ENCODE measurements at places on chromosomes 5 and 9.

DNA sequence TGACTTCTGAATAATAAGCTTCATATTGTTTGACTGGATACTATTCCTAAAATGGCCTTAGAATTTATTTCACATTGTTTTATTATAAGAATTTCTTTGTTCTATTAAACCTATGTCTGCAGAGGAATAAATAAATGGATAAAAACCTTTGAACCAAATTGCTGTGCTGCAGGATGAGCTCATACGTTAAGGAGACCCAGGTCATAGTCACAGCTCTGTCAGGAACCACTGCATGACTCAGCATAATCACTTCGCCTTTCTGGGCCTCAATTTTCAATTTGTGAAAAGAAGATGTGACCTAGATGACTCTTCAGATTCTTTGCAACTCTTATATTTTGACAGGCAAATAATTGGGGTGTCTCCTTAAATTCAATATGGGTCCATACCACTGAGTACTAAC is 36.7 kb upstream of the HMHB1 start:
- DNase-seq: no peak

DNA sequence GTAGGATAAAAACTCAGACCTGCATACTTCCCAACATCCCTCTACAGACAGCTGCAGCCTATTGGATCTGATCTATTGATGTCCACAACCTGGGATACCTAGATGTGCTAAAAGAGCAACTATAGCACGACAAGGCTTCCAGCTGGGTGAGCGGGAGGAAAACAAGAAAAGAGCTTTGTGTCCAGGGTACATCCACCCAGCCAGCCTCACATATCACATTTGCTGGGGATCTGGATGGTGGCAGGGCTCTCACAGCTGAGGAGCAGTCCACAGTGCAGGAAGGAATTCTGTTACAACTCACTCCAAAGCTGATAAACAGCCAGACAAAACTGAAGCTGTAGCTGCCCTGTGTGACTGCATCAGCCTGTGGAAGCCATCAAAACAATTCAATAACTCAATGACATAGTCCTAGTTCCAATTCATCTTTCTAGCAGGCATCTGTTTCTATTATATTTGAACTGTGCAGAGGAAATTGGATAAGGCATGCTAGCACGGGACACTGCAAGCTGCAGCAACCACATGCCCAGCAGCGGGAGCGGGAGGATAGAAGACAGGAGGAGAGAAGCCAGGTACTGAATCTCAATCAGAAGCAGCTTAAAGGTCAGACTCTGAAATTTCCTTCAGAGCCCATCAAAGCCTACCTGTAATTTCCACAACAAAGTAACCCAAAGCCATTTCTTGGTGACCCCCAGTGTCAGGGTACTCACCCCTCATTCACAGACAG is 45.0 kb downstream of the MED10 start:
- DNase-seq: no peak

DNA sequence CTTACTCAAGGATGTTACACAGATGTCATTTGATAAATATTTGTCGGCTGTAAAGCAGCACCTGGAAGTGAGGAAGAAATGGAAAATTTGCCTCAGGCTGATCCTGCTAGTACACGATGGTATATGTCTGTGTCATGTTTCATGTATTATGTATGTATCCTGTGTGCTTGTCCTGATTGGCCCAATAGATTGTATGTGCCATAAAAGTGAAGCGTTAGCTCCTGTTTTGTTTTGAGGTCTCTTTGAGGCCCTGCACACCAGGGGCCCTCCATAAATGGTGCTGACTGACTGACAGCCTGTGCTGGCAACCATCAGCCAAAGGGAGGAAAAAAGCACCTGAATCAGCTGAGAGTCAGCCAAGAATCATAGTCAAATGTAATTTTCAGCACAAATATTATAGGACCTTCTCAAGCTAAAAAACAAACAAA is 11.8 kb upstream of the LNPEP start:
- DNase-seq: no peak

GRCh38 chr9:74777136-74777879 is 110.4 kb downstream of the TRPM6 start:
- DNase-seq: peak; percentile 52

- DNase-seq: no peak
Measured at GRCh38 chr9:69317894-69318293, 7.1 kb upstream of the ENTREP1 start.

DNA sequence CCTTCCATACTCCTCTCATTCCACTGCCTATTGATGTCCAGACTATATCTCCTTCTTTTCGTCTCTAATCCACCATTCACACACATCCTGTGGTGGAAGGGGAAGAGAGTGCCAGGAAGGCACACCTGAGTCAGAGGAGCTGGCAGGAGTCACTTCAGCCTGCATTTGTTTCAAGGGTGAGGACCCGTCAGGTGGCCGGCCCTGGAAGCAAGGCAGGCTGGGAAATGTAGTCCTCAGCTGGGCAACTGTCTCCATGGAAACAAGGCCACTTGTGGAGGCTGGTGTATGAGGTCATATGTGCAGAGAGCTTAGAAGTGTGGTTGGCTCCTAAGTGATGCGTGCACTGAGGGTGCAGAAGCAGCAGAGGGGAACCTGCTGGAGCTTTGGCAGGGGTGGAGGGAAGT is 278.4 kb downstream of the NSG2 start:
- peak; percentile 63 for DNase-seq

DNA sequence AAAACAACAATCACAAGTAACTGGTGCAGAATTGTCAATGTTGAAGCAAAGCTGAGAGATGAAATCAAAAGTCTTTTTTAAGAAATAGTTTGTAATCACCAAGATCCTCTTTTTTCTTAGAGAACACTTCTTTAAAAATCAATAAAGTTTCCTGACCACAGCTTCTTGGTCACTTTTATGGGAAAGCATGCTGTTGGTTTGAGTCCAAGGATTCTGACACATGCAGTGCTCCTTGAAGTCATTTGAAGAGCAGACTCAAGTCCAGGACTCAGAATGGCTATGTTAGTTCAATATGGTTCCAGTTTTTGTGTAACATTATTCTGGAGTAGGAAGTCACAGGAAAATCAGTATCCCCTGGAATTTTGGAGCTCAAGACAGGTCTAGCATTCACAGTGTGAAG is 480.6 kb downstream of the NR2F1-AS1 start:
- no peak for DNase-seq

DNA sequence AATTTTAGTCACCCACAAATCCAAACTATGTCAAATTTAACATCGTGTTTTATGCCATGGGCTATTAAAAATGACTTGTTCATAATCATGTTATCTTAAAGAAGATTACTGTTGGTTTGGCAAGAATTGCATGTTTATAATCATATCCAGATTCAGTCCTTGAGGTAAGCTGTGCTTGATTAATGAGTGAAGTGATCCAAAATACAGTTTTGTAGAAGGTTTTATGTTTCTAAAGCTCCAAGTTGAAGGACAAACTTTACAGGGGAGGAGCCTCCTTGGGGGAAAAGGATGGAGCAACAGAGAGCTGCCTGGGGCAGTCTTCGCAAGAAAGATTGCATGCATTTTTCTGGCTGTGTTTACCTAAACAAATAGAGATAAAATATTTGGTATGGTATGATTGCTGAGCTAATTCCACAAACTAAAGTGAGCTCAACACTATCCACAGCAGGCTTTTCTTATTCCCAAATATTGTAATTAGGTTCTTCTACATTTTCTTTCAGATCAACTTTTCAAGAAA is 189.5 kb upstream of the TYRP1 start:
- DNase-seq: no peak

DNA sequence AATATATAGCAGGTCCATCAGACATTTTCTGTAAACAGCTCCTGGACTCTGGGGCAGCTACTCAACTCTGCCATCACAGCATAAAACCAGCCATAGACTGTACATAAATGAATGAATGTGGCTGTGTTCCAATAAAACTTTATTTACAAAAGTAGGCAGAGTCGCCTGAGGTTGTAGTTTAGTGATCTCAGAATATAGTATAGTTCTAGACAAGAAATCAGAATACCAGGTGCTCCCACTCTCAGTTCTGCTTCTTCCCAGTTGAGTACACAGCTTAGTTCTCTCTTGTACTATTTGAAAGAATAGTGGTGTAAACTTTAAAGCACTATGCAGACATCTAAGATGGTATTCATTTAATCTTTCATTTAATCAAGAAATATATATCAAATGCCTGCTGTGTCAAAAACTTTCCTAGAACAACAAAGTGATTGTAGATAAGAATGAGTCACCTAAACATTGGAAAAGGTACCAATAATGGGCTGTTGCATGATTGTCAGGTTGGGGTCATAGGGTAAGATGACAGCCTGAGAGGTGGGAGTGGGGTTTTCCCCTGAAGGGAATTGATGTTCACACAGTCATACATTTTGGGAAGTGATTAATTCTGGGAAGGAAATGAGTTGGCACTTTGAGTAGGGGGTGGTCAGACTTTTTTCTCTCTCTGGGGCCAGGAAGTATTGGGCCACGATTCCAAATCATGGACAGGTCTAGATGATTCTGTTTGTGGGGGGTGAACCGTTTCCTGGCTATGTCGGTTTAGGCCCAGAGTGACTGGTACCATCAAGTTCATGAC is 37.0 kb downstream of the TNFSF8 start:
- DNase-seq: no peak

GRCh38 chr9:76537150-76537646 is 78.2 kb downstream of the GCNT1 start:
- DNase-seq: no peak

DNA sequence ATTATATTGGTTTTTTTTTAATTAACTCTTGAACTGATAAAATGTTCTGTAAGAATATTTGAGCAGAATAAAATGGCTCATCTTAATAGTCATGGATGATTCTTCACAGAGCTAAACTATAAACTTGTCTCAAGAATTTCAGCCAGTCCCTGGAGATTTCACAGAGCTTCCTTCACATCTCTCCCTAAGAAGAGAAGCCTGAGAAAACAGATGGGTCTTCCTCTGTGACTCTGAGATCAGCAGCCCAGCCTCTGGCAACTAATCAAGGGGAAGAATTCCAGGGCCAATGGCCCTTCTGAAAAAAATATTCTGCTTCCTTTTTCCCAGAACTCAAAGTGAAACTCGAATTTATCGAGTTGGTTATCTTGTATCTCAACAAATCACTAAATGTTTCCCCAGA is 122.2 kb upstream of the ITGA1 start:
- DNase-seq: no peak

DNA sequence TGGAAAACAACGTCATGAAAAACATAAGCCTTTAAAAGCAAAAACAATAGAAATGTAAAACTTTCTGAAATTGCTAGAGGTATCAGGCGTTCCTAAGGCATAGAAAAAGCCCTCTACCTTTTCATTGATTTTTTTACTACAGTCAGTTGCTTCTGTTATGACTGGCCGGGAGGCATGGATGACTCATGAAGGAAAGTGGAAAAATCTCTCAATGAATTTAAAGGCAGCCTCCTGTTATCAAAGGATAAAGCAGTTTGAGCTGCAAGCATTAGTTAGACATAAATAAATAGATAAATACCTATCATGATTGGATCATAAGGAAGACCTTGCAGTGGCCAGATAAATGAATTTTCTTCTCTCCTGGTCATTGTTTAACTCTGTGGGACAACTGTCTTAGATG is 281.6 kb downstream of the MAST4 start:
- DNase-seq: peak; percentile 14

- DNase-seq: no peak
Measured at GRCh38 chr5:39257554-39257953, 38.2 kb upstream of the FYB1 start.

- no peak for DNase-seq
Measured at GRCh38 chr9:132018957-132019405, 60.7 kb downstream of the MED27 start.

- DNase-seq: no peak
Measured at GRCh38 chr5:159965031-159965837, 43.7 kb upstream of the TTC1 start.

DNA sequence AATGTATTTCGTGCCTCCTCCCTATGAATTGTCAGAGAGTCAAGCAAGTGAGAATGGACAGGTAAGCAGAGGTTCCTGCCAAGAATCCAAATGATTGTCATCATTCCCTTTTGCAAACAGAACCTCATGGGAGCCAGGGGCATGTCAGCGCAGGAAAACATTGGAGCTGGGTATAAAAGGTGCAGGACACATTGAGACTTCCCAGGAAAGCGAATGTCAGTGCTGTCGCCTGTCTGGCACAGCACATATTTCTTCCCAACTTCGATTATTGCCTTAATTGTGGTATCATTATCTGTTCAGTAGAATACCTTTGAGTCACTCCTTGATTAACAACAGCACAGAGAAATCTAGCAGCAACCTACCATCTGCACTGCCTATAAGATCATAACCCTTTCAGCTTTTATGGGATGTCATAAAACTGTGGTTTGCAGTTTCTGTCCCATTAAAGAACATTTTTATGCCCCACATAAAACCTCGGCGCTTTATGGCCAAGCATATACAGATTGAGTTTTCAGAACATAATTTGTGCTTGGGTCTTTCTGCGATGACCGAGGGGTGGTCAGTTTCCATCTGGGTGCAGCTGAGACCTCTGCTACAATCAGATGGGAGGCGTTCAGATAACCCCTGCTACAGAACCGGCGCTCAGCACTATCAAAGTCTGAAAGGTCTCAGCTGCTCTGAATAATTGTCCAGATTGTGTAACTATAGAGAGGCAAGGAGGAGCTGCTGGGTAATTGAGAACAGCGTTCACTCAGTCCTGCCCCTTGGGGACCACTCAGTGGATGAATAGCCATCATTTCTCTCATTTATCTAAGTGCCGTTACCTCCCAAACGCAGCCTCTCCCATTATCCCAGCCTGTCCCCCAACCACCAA is 30.9 kb upstream of the WWC1 start:
- DNase-seq: no peak

DNA sequence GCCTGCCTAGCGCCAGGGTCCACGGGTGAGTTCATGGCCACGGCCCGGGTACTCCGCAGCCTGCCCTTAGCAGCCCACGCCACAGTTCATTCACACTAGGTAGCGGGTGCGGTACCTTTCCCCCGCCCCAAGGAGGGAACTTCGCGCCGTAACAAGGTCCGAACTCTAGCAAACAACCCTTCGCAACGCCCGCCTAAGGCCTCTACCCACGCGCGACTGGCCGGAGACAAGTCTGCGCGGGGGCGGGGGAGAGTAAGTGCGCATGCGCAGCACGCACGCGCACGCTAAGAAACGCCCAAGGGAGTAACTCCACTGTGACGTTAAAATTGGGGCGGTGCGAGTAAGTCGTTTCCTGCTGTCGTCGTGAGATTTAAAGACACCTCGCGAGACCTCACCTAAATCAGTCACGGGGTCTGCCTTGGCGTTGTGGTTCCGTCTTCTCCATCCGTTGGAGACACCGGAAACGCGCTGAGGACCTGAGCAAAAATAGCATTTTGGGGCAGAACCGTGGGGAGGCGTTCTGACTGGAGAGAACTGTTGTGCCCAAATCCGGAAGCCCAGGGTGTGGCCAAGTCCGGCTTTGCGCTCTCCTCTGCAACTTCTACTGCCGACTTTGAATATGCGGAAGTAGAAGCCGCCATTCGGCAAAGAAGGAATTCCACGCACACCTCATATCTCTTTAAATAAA is at the start of gene RAPGEF6:
TSS of gene RAPGEF6 (minus strand) at position 234 of the 688 bp plus-strand sequence. CDS start at position 35, 199 bp downstream.
- peak; percentile 99 for DNase-seq

- no peak for DNase-seq
Measured at GRCh38 chr5:136014049-136015002, 14.5 kb upstream of the TGFBI start.

DNA sequence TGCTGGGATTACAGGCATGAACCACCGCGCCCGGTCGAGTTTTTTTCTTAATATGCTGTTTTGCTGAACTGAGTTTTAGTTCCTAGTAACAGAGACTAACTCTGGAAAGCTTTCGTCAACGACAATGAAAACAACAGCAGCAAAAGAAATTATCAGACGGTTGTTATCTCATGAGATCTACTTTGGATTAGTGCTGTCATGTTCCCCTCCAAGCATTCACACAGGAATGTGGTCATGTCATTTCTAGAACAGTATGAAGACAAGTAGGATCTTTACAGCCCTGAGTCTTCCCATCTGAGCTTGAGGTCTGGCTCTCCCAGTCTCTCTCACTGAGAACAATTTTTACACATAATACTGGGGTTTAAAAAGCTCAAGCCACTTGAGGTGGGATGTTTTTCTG is 4.0 kb upstream of the ANKRD33B start:
- no peak for DNase-seq
